HFFc6 (cell line): ENCODE measurements at places on chromosomes 7 and 10. TPM values are rescaled to one million over a fixed set of nuclear protein-coding genes. Genes with fewer than 3 reads are reported as not detected.

- no peak for DNase-seq
These were observed 21.8 kb downstream of the ITPRIP start for GRCh38 chr10:104316321-104317099.

DNA sequence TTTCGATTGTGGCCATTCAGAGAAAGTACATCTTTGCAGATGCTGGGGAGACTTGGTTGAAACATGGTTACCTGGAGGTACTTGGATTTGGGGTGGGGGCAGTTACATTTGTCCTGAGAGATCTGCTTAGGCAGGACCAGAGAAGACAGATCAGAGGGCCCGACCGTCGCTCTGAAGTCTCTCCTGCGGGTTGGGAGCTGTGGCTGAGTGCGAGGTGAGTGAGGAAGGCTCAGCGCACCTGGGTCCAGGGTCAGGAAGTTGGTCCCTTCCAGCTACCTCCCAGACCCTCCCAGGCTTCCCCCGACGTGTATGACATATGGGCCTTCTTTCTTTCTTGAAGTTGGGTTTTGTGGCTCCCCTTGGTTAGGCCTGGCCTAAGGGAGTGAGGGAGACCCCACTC is 56.3 kb downstream of the LHPP start:
- no peak for DNase-seq

DNA sequence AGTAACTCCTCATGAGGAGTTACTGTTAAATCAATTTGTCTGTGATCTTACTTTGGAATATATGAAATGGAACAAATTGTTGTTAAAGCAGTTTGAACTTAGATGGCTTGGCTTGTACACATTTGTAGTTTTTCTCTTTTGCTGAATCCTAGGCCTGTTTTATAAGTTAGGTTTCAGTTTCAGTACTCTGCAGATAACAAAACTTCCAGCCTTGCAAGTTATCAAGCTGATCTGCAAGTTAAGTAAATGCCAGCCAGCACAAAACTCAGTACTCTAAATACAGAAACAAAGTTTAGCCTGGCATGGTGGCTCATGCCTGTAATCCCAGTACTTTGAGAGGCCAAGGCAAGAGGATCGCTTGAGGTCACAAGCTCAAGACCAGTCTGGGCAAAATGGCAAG is 25.0 kb upstream of the PAXIP1 start:
- no peak for DNase-seq

- DNase-seq: peak; percentile 89
These were observed 45.7 kb downstream of the KIAA1549 start for GRCh38 chr7:138935465-138936011.

FOXP2 gene
- 0.02 to 0.36 TPM (median 0.32 TPM) in 3 replicates for total RNA-seq

GLI3 gene
- total RNA-seq: 12.0 to 21.3 TPM (median 12.4 TPM) in 3 replicates

FAM237B gene
- total RNA-seq: not detected in 3 replicates

JAKMIP3 gene
- total RNA-seq: 0.15 to 0.21 TPM (median 0.15 TPM) in 3 replicates

MARCHF5 gene
- total RNA-seq: 36.2 to 46.6 TPM (median 39.1 TPM) in 3 replicates

SPDYE5 gene
- total RNA-seq: not detected in 3 replicates

CTAGE4 gene
- not detected in 3 replicates for total RNA-seq
